ENCODE measurements at places on chromosomes 5 and 9.
A peak's percentile ranks its signal among the peaks of the same experiment; 100 is the strongest.

- DNase-seq, result no peak
Measured at GRCh38 chr5:121963392-121963791, 1.6 kb downstream of the SRFBP1 start.

DNA sequence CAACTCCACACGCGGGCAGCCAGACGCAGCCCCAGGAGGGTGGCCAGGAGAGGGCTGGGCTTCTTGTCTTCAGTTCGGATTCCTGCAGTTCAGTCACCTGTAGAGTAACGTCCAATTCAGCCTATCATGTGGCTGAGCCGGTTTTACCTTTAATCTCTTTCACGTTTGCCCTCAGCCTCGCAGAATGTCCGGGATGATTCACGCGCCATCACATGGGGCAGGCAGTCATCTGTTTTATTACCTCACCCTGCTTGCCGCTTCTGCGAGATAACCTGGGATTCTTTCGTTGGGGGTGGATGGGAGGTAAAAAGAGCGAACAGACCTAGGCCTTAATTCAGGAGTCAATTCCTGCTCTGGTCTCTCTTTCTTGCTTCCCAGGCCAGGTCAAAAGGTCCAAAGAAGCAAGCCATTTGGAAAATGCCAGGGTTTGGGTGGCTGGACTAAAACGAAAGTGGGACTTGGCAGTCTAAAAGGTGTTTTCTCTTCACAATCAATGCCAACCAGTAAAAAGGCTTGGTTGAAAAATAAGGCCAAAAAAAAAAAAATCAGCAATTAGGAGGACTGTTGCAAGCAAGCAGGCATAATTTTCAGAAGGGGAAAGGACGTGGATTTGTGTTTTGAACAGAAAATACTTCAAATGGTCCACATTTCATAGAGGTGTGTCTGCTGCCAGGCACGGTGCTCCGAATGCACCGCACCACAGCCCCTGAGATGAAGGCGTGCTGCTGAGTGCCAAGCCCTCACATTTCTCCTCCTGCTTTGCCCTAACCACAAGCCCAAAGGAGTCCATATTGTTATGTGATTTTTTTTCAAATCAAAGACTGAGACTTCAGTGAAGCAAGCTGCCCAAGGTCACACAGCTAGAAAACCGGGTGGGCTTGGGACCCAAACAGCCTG lies 2.8 kb upstream of the WWC1 start:
- DNase-seq, result no peak

DNA sequence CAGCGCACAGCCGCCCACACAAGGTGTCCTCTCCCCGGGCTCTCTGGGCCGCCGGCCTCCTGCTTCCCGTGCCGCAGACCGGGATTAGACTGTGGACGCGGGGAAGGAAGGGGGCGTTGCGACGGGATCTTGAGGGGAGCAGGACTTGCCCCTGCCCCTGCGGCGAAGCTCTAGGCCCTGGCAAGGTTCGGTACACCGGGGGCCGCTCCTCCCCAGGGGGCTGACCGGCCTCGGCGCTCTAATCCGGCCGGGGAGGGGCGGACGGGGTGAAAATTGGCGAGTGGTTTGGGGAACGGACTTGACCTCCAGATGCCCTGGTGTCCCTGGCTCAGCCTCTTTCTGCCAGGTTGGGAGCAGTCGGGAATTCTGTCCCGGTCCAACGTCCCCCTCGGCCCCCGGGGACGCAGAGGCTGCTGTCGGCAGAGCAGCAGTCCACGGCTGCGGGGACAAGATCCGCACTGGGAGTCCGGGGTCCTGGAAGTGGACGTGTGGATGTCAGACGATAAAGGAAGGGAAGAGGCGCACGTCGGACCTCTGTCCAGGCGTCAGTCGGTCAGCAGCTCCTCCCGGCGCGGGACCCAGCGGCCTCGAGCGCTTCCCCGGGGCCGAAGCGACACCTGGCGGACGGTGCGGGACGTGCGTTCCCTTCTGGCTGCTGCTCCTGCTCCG lies 1.9 kb upstream of the CNTFR start:
- peak; percentile 42 for DNase-seq

DNA sequence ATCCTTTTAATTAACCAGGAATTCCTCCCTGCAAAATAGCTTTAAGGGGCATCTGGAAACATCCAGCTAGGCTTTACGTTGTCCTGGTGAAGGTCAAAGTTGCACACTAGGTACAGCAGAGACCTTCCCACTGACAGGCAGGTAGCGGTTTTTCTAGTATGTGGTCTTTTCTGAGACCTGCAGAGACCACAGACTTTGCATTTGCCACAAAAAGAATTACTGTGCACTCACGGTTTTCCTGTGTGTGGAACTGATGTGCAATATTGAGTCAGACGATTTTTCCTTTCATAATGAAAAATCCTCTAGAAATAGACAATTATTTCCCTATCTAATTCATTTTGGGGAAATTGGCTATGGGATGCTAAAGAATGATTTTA lies 417.0 kb upstream of the ADAMTSL1 start:
- no peak for DNase-seq

- DNase-seq, result no peak
Measured at GRCh38 chr5:16137177-16137576, 42.4 kb downstream of the MARCHF11 start.

DNA sequence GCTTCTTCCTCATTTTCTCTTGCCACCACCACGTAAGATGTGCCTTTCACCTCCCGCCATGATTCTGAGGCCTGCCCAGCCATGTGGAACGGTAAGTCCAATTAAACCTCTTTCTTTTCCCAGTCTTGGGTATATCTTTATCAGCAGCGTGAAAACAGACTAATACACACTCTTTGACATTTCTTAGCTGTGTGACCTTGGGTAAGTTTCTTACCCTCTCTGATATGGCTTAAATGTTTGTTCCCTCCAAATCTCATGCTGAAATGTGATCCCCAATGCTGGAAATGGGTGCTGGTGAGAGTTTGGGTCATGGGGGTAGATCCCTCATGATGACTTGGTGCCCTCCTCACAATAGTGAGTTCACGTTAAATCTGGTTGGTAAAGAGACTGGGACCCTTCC lies 188.8 kb upstream of the IRX4 start:
- DNase-seq, result no peak

GRCh38 chr9:85041466-85042137 lies 372.1 kb downstream of the NTRK2 start:
- DNase-seq, result no peak

DNA sequence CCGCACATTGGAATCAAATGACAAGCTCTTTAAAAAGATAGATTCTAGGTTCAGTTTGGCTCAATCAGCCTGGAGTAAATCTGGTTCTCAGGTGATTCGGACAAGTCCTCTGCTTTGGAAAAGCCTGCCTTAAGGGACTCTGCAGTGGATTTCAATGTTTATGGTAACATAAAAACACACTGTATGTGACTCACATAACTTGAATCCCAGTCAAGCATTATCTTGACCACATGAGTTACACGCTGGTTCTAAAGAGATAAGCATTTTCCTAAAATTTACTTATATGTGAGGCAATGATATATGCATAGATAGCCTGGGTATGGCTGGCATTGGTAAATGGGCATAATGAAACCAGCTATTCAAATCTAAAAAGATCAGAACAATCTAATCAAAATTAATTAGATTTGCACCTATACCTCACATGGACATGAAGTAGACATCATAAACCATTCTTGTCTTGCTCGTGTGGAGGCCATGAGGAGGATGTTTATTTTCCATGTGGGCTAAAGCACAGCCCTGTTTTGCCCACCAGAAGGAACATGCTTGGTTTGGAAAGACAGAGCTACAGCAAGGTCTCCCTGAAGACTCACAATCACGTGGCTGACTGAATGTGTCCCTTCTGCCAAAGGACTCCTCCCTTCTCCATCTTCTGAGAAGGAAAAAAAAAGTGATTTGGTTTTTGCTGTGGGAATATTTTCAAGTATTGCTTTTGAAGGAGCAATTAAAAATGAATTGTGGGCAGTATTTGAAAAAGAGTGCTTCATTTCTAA lies 351.7 kb downstream of the DIRAS2 start:
- no peak for DNase-seq

DNA sequence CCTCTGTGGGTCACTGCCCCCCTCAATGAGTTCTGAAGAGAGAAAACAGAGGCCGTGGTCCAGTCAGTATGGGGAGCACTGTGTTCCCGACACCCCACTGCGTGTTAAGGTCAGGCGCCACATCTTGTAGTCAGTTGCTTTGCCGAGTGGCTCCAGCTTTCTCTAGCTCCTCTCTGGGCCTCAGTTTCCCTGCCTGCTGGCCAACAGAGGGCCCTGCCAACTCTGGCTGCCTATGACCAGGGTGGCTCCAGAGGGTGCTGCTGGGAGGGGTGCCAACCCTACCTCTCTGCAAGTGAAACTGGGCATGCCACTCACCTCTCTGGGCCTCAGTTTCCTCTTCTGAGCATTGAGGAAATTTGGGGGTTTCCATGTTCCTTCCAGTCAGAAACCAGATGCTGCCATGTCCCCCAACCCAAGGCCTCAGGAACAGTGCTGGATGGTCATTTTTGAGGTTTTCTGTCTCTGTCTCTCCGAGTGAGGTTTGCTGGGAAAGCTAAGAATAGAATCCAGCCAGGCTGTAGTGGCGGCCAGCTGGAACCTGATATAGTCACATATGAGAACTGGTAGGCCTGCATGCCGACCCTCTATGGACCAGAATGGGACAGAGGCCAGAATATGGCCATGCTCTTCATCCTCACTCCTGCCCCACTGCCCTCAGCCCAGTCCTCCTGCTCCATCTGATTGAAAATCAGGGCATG lies 132.1 kb downstream of the PHF2 start:
- DNase-seq, result no peak

DNA sequence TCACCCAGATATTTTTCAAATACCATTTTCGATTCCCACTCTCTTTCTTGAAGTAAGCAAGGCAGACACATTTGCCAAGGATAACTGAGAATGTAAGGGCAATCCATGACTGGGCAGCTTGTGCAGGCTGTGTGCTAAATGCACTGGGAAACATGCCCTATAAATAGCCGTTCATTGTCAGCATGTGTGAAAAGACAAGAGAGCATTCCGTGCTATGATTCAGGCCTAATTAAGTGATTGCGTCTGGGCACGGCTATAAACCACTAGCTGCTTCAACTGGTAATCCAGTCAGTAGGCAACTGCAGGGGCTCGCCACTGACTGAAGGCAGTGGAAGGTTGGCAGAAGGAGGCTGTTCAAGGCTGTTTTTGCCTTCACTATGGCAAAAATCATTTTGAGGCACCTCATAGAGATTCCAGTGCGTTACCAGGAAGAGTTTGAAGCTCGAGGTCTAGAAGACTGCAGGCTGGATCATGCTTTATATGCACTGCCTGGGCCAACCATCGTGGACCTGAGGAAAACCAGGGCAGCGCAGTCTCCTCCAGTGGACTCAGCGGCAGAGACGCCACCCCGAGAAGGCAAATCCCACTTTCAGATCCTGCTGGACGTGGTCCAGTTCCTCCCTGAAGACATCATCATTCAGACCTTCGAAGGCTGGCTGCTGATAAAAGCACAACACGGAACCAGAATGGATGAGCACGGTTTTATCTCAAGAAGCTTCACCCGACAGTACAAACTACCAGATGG lies at the start of gene HSPB3:
Gene HSPB3, plus strand, starts transcription at position 287 of the 745 bp plus-strand sequence. Its CDS starts 91 bp downstream, at position 378.
- DNase-seq, result no peak

DNA sequence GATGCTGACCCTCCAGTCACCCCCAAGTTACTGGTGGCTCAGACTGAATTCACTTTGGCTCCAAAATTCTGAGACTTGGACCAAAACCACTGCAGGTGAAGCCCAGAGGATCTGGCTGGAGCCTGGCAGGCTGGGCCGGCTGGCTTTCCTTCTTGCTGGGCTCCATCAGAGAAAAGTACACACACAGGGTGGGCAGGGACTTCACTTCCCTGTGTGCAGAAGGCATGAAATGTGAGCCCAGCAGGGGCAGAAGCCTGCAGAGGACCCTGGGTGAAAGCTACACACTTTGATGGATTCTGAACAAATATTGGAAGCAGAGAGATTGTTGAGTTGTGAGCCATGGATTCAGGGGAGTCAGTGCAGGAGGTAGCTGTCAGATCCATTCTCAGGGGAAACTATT lies 18.4 kb downstream of the NR4A3 start:
- DNase-seq, result no peak

GRCh38 chr9:125423964-125424363 lies 162.3 kb downstream of the GAPVD1 start:
- no peak for DNase-seq

DNA sequence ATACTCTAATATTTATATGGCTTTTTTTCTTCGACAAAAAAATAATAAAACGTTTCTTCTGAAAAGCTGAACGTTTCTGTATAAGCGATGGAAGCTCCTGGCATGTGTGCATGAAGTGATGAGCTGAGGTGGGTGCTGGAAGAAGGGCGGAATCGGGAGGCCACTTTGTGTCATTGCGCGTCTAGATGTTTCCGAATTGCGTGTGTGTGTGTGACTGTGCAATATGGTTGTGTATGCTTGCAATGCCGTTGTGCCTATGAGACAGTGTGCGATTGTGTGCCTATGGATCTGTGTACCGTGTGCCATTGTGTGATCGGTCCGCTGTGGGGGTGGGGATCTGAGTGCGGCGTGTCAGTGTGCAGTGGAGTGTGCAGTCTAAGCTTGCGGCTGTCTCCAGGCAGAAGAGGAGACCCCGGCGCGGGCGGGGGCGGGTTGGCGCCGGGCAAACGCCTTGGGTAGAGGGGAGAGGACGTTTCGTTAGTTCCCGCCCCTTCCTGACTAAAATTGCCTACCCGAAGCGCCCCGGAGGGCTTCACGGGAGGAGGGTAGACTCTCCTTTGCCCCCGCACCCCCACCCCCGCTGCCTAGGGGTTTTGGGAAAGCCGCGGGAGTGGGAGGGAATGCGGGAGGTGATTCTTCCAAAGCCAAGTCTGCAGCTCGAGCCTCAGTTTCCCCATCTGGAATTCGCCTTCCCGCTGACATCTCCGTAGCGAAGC lies 24.2 kb downstream of the PCDHGC5 start:
- DNase-seq, result no peak

- no peak for DNase-seq
Measured at GRCh38 chr9:125985142-125985997, 238.2 kb downstream of the PBX3 start.

DNA sequence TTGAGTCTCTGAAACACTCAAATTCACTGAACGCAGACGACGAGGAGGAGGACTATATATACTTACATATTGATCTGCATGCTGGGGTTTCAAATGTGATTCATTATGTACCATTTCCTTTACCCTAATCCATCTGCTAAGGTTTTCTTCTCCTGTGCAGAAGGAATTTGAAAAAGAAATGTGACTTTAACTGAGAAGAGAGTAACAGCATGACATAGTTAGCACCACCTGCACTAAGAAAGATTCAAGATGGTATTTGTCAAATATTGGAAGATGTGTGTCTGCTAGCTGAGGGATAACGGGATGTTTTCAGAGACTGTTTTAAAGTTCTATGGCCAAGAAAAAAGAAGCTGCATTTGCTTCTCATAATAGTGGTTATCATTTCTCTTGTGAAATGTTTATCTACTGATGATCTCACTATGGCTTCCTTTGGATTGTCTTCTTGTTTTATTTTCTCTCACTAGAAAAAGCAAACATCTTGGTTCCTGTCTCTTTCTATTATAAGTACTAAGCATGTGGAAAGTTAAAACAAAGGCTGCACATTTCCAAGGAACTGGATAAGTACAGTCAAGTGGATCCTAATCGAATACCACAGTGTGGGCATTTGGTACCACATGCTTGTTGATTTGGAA lies 89.8 kb upstream of the TLE4 start:
- no peak for DNase-seq
